NCI-H1436 (cell line): ENCODE measurements at places on chromosomes 1 and 21.

DNA sequence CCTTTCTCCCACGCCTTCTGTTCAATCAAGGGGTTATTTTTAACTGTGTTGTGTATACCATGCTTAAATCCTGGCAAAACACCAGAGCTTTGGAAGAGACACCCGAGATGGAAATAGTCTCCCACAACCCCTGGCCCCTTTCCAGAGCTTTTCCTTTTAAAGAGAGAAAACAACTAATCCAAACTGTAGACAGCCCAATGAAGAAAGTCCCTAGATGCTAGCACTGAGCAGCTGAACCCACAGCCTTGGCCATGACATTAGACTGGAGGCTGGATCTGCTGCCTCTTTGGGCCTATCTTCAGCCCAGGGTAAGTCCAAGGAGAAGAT lies 64.9 kb upstream of the ARTN start:
- no peak for DNase-seq

GRCh38 chr21:33984021-33984481 lies 68.4 kb upstream of the ATP5PO start:
- DNase-seq, result no peak

- no peak for DNase-seq
These were observed 519.8 kb upstream of the PLXNA2 start for GRCh38 chr1:208763971-208764370.

- DNase-seq, result no peak
These were observed 145.3 kb downstream of the SEC16B start for GRCh38 chr1:177824508-177824982.

- DNase-seq, result no peak
These were observed at the start of gene AADACL3 for GRCh38 chr1:12715896-12716437. TSS of gene AADACL3 (plus strand) at chr1:12716110. CDS start at chr1:12716177, 67 bp downstream.
